ENCODE measurements at places on chromosomes 5 and 9. TPM values are rescaled to one million over a fixed set of nuclear protein-coding genes. Genes with fewer than 3 reads are reported as not detected.

Gene PCDHA4
- under 0.01 TPM for total RNA-seq

Gene SRD5A1
- total RNA-seq, result 3.6 TPM

Gene PROB1
- total RNA-seq, result 2.8 TPM

Gene SLC31A2
- total RNA-seq, result 6.5 TPM

Gene OLFM1
- 15.3 TPM for total RNA-seq

Gene ARHGEF37
- total RNA-seq, result 16.1 TPM

Gene FYB1
- total RNA-seq, result not detected

Gene ORM2
- not detected for total RNA-seq

Gene TICAM2
- 0.20 TPM for total RNA-seq

Gene AQP3
- 0.44 TPM for total RNA-seq

Gene AMBP
- not detected for total RNA-seq

Gene ZBTB5
- 10.3 TPM for total RNA-seq

Gene SLC23A1
- not detected for total RNA-seq

Gene VCAN
- total RNA-seq, result 0.60 TPM

Gene MYMK
- not detected for total RNA-seq

Gene PCDHB4
- 0.22 TPM for total RNA-seq

Gene CCDC180
- 1.6 TPM for total RNA-seq

Gene ABLIM3
- 20.0 TPM for total RNA-seq

Gene GABBR2
- total RNA-seq, result 1.2 TPM

Gene HTR1A
- not detected for total RNA-seq

Gene ADAMTS16
- total RNA-seq, result not detected

Gene INSL6
- not detected for total RNA-seq

Gene DELE1
- 46.4 TPM for total RNA-seq

Gene FOXD4L3
- total RNA-seq, result not detected

Gene C9orf153
- under 0.01 TPM for total RNA-seq

Gene RASGEF1C
- not detected for total RNA-seq

Gene CNTLN
- total RNA-seq, result 6.2 TPM

Gene DMGDH
- 0.40 TPM for total RNA-seq

Gene MCIDAS
- total RNA-seq, result not detected

Gene ARSI
- total RNA-seq, result 0.22 TPM

Gene WDR38
- not detected for total RNA-seq

Gene TMEM171
- 0.40 TPM for total RNA-seq

Gene PCYOX1L
- 13.3 TPM for total RNA-seq

Gene IFNB1
- total RNA-seq, result not detected

Gene PCDHGB6
- 1.3 TPM for total RNA-seq

Gene BHMT2
- 7.7 TPM for total RNA-seq

Gene LCP2
- total RNA-seq, result 0.22 TPM

Gene CHSY3
- total RNA-seq, result 3.4 TPM

Gene PCDH1
- 6.2 TPM for total RNA-seq

Gene SLC6A19
- total RNA-seq, result not detected

Gene RASEF
- under 0.01 TPM for total RNA-seq

Gene RLN2
- 0.65 TPM for total RNA-seq

Gene LECT2
- total RNA-seq, result not detected

Gene TBC1D13
- 13.1 TPM for total RNA-seq

Gene TYRP1
- total RNA-seq, result 2.0 TPM

Gene LRRC70
- 38.6 TPM for total RNA-seq

Gene PFN3
- not detected for total RNA-seq

Gene ADAMTSL2
- total RNA-seq, result under 0.01 TPM

Gene INSYN2B
- 1.3 TPM for total RNA-seq

Gene BASP1
- total RNA-seq, result 2.4 TPM

Gene PCDHGB2
- total RNA-seq, result 1.3 TPM

Gene PRLR
- not detected for total RNA-seq

Gene TPM2
- total RNA-seq, result 9.8 TPM

Gene OTP
- not detected for total RNA-seq

Gene IRX1
- total RNA-seq, result under 0.01 TPM

Gene ADCY2
- not detected for total RNA-seq

Gene GKAP1
- 1.1 TPM for total RNA-seq

Gene SEC61B
- total RNA-seq, result 88.1 TPM

Gene TRMT10B
- total RNA-seq, result 2.2 TPM
